ENCODE measurements at places on chromosomes 4 and X.

GRCh38 chr4:104577405-104577804 lies 82.7 kb upstream of the CXXC4 start:
- DNase-seq: no peak

GRCh38 chr4:119744580-119744979 lies 116.0 kb upstream of the PDE5A start:
- no peak for DNase-seq

DNA sequence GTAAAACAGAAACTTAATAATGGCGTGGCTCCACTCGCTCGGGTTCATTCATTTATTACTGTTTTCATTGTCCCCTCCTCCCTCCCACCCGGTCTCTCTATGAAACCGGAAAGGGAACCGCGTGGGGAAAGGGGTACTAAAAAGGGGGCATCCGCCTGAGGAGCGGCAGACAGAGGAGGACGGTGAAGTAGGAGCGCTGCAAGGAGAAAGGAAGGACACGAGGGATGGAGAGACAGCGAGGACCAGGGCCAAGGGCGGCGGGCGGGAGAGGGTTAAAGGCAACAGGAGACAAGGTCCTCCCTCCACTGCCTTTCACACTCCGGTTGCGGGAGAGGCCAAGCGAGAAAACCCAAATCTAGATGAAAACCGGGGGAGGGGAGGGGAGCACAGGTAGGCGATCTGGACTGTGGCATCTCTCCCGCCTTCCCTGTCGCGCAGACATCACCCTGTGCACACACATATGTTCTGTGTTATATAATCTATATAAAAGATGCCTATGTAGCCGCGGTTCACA lies 829 bp downstream of the ELOVL6 start:
- DNase-seq: no peak

DNA sequence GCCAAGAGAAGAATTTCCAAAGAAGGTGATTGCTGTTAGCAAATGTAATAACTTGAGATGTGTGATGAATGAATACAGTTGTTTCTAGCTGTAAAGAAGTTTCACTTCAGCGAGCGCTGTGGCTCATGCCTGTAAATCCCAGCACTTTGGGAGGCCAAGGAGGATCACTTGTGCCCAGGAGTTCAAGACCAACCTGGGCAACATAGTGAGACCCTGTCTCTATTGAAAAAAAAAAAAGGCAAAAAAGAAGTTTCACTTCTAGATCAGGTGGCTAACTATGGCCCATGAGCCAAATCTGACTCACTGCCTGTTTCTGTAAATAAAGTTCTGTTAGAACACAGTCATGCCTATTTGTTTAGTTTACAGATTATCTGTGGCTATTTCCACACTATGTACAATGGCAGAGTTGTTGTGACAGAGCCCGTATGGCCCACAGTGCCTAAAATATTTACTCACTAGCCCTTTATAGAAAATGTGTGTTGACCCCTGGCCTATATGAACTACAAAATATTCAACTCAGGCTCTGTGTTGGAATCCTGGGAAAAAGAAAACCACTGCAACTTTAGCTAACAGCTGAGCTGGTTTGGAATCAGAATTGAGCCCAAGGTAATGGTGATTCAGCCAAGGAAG lies 54.1 kb upstream of the PRPS1 start:
- no peak for DNase-seq

DNA sequence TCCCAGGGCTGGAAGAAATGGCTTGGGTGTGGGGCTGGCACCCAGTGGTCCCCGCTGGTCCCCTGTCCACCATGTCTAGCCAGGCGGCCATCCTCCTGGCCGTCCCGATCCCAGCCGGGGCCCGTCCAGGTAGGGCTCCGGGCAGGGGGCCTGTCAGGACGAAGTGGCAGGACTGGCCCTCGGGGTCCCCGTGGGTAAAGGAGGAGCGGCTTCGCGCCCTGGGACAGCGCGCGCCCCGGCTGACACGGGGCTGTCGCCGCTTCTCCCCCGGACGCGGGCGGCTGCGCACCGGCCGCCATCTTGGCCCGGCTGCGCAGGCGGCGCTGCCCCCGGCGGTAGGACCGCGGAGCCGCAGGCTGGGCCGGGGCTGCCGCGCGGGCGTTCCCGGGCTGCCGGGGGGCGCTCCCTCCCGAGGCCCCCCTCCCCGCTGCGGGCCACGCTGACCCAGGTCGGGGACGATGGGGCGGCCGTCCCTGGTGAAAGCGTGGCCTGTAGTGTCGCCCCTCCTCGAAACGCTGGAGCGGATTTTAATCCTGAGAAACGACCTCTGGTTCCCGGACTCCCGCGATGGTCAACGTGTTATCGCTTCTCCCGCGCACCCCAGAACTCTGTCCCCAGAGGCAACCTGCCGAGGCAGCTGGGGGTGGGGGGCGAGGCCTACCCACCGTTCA lies 60.4 kb upstream of the BCOR start:
- no peak for DNase-seq

GRCh38 chrX:119093991-119094735 lies 21.4 kb downstream of the CT47C1 start:
- no peak for DNase-seq

GRCh38 chrX:54359408-54359807 lies 1.6 kb upstream of the WNK3 start:
- no peak for DNase-seq

DNA sequence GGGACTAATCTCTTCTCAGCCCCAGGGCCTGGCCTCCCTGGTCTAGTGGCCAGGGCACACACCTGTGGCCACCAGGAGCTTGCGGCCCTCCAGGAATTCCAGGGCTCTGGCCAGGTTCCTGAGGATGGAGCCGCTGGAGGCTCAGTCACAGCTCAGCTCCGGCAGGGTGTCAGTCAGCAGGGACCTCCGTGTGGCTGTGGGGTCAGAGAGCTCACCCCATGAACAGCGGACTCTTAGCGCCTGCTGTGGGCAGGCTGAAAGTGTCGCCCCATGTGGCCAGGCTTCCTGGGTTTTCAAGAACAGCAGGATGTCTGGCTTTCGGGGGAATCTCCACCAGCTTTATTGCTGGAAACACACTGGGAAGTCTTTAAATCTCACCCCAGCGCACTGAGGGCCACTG lies 19.3 kb upstream of the SH3TC1 start:
- no peak for DNase-seq

GRCh38 chrX:1026263-1027015 lies 186.0 kb downstream of the CRLF2 start:
- no peak for DNase-seq

DNA sequence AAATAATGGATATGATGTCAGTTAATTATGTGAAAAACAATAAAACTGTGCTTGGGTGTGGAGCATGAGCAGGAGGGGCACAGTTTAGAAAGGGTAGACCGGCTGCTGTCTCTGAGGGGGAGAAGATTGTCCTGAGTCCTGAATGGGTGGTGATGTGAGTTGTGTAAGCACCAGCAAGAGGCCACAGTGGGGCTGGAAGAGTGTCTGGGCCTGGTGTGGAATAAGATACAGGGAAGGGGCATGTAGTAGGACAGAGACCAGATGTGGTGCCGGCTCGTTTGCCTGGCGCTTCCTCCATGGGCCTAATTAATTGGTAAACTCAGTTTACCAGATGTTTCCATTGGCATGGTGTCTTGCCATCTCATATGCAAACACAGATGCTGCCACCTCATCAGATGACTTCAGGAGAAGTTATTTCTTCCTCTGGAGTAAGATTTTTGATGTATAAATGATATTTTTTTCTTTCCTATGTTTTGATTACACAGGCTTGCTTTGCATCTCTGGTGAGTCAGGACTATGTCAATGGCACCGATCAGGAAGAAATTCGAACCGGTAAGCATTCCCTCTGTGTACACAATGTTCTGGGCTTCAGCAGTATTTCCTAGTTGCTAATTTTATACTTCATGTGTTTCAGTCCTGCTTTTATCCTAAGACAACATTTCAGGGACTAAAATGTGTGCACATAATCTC lies 5.1 kb downstream of the MED28 start:
- DNase-seq: no peak

DNA sequence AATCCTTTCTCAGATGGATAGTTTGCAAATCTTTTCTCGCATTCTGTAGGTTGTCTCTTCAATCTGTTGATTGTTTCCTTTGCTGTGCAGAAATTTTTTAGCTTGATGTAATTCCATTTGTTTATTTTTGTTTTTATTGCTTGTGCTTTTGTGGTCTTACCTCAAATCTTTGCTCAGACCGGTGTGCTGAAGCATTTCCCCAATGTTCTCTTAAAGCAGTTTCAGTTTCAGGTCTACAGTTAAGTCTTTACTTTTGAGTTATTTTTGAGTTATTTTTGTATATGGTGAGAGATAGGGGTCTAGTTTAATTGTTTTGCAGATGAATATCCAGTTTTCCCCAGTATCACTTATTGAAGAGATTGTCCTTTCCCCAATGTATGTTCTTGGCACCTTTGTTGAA lies 18.2 kb upstream of the SLC25A14 start:
- DNase-seq: no peak

DNA sequence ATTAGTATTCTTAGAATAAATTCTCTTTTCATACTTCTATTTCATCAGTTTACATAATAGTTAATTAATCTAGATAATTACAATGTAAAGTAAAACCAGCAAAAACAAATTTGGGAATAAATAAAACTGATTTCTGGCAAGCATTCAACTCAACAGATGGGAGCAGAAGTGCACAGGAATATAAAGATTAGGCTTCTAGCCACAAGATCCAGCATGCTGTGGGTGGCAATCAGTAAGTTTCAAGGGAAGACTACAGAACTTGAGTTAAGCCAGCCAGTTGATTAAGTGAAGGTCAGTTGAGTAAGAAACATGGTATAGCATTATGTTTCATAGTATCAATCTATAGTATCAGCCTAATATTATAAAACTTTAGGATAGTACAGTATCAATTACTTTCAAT lies 324.2 kb upstream of the AADAT start:
- no peak for DNase-seq

GRCh38 chr4:73866246-73866645 lies 2.9 kb upstream of the CXCL1 start:
- no peak for DNase-seq

DNA sequence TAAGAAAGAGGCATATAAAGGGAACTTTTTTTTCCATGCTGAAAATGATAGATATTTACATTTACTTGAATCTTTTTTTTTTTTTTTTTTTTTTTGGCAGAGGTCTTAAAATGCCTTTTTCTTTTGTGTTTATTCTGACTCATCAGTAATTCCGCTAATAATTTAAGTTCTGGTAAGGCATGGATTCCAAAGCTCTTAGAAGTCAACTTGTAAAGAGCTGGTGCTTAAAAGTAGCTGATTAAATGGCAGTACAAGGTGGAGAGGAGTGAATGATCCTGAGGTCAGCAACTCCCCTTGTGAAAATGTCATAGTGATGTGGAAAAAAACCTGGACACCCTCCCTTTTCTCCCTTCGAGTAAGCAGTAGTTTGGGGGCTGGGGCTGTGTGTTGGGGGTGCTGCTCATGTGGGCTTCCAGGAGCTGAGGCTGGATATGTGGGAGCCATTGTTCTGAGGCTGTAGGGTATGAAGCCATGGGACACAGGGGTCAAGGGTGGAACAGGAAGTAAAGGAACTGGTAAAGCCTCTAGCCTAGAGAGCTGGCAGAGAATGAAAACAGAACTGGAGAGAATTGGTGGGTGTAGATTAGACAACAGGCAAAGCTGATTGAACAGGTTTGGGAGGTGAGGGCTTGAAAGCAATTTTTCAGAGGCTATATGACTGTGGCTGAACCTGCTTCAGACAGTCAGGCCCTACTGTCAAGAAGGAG lies 41.0 kb upstream of the PITX2 start:
- DNase-seq: no peak

DNA sequence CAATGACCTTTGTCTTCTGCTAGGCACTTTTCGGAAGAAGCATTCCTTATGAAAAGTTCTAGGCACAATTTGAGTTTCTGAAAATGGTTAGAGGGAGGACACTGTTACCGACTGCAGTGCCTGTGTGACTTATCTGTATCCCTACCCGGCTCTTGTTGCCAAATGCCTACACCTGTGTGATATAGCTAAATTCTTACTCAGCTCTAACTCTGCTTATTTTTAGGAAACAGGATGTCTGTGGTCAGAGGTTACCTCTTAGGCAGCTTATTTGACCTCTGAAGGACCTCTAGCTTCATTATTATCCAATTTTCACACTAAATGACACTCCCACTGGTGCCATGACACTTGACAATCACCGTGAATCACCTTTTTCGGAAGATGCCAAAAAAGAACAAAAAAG lies 561.1 kb upstream of the SMIM31 start:
- no peak for DNase-seq

- no peak for DNase-seq
Measured at GRCh38 chrX:13985697-13986435, 43.8 kb downstream of the GEMIN8 start.

DNA sequence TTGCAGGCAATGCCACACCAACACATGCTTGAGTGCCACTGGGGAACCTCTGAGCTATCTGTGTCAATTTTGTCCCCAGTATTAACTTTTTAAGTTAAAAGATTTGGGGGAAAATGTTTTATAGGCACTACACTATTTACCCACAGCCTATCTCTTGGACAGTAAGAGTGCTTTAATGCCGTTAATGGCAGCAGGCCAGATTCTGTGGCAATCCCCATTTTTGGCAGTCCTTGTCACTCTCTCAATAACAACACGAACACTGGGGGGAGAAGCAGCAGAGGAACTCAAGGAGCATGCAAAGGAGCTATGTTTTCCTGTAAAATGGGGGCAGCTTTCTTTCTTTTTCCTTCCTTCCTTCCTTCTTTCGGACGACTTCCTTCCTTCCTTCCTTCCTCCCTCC lies 168.6 kb downstream of the NSUN7 start:
- DNase-seq: no peak

GRCh38 chr4:106707776-106708463 lies 328.2 kb downstream of the DKK2 start:
- no peak for DNase-seq

DNA sequence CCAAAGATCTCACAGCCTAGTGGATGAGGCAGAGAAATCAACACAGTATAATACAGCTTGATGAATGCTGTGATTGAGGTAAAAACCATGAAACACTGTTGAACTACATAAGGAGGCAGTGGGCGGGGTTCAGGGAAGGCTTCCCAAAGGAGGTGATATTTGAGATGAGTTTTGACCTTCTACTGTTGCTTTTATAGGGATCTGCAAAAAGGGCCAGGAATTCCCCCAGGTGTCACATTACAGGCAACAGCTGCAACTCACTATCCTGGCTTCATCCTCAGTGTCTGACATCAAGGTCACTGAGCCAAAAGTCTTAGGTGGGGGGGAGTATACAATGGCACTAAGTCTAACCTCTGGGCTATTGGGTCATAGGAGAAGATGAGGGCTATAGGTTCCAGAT lies 185.7 kb upstream of the NRK start:
- DNase-seq: no peak

GRCh38 chr4:157992038-157992705 lies 180.7 kb downstream of the GASK1B start:
- no peak for DNase-seq

DNA sequence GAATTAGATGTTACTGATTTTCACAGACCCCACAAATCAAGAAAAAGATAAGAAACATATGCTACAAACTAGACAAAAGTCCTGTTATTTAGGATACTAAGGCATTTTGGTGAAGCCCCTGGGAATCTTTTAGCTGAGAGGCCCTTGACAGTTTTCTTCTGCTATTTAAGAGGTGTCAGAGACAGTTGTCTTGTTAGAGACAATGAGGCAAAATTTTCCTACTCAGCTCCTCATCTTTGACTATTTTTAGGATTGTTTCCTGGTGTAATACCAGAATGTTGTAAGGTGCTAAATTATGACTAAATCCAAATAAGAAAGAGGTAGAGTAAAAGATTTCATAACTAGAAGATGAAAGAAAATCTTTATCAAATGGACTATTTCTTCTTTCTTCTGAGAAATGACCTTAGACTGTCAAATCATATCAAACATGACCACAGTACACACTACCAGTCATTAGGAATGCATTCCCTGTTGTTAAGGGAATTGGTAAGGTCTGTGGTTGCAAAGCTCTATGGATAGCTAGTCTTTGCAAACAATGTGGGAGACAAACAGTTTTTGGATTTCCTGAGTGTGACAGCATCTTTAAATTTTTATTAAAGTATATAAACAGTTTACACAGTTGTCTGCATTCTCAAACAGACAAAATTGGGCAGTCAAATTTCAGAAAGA lies 926.1 kb downstream of the ADGRL3 start:
- no peak for DNase-seq

All from T follicular helper cell (primary cell).